ENCODE measurements at places on chromosomes 12 and 14. TPM values are rescaled to one million over a fixed set of nuclear protein-coding genes. Genes with fewer than 3 reads are reported as not detected.

DNA sequence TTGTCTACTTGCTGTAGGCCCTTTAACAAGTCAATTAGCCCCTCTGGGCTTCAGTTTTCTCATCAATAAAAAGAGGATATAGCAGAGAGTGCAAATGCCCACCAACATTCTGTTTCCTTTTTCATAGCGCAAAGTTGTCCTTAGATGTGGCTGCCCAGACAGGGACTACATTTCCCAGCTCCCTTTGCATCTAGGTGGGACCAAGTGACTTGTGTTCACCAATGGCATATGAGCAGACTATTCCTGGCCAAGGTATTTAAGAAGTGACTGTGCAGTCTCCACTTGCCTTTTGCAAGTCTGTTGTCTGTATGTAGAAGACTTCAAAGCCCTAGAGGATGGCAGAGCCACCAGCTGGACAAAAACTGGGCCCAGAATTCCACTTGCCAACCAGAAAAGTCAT, 59.7 kb downstream of the DAO start:
- H3K4me3 ChIP-seq = no peak overlapping the region
- no peak overlapping the region for H3K27ac ChIP-seq
- no peaks in the 10 kb centered on the region for H3K36me3 ChIP-seq
- no peaks in the 10 kb centered on the region for H3K4me1 ChIP-seq
- H3K27me3 ChIP-seq = no peaks in the 10 kb centered on the region
- peak; percentile 53 for DNase-seq

- no peak overlapping the region for H3K4me3 ChIP-seq
- H3K27me3 ChIP-seq = no peaks in the 10 kb centered on the region
- peak overlapping the region; percentile 93 for H3K27ac ChIP-seq
- H3K36me3 ChIP-seq = no peaks in the 10 kb centered on the region
- peak; percentile 92 for DNase-seq
These were observed 7.7 kb upstream of the INF2 start for GRCh38 chr14:104681689-104682074.

DNA sequence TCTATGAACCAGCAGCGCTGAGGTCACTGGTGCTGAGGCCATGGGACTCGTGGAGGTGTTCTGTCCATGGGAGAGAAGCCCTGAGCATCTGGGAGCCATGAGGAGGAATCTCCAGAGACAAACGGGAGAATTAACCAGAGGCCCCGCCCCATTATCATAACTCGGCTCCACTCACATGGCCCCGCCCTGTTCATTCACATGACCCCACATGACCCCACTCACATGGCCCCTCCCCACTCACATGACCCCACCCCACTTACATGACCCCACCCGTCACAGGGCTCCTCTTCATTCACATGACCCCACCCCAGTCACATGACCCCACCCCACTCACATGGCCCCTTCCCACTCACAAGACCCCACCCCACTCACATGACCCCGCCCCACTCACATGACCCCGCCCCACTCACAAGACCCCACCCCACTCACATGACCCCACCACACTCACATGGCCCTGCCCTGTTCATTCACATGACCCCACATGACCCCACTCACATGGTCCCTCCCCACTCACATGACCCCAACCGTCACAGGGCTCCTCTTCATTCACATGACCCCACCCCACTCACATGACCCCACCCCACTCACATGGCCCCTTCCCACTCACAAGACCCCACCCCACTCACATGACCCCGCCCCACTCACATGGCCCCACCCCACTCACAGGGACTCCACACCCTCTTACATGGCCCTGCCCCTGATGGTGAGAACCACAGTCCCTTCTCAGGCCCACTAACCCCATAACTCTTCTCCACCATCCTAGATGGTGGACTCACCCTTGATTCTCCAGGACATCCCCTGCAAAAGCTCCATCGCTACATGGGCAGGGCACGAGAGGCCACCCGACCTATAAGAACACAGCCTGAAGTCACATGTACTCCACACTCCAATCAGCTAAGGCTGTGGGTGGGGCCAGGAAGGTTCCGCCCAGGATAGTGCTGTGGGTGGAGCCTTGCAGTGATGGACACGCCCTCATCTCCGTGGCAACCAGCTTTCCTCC, 151.1 kb upstream of the SFSWAP start:
- H3K4me1 ChIP-seq = no peaks in the 10 kb centered on the region
- H3K4me3 ChIP-seq = no peak overlapping the region
- H3K27ac ChIP-seq = no peak overlapping the region

- no peaks in the 10 kb centered on the region for H3K27me3 ChIP-seq
- H3K4me1 ChIP-seq = peaks cover 27% of the 10 kb centered on the region
- H3K27ac ChIP-seq = peak overlapping the region; percentile 74
- peak overlapping the region; percentile 1 for H3K4me3 ChIP-seq
These were observed 15.6 kb downstream of the ACVRL1 start for GRCh38 chr12:51922762-51923505.

GTF2H3 gene
- 4.6 TPM for total RNA-seq

- no peaks in the 10 kb centered on the region for H3K4me1 ChIP-seq
- no peaks in the 10 kb centered on the region for H3K36me3 ChIP-seq
- H3K27ac ChIP-seq = no peak overlapping the region
- no peak overlapping the region for H3K4me3 ChIP-seq
These were observed 128.0 kb upstream of the PLXNC1 start for GRCh38 chr12:94020335-94020734.

GRCh38 chr12:51188359-51189051, 15.6 kb upstream of the TFCP2 start:
- H3K4me3 ChIP-seq = no peak overlapping the region
- no peaks in the 10 kb centered on the region for H3K27me3 ChIP-seq
- H3K4me1 ChIP-seq = no peaks in the 10 kb centered on the region
- peaks cover 32% of the 10 kb centered on the region for H3K36me3 ChIP-seq
- no peak overlapping the region for H3K27ac ChIP-seq

C12orf54 gene
- not detected for total RNA-seq

DNA sequence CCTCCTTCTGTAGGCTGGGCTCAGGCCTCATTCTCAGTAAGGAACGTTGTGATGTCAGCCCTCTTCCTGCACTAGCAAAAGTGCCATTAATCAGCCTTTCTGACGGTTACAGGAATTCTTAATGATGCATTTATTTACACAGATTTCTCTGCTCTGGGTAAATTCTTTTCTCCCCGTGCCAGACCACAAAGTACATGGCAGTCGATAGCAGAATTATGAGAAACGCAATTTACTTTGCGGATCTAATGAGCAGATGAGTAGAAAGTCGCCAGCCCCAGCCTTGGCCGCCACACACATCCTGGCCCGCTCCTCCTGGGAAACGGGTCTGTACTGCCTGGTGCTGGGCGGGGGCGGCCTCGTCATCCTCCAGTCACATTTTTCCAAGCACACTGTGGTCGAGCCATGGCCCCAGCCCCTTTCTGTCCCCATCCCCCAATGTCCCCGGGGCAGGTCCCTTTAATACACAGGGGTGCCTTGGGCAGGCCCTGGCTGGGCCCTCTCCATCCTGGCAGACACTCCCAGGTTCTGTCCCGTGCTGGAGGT, 25.9 kb downstream of the NOC4L start:
- H3K4me3 ChIP-seq = no peak overlapping the region
- no peaks in the 10 kb centered on the region for H3K36me3 ChIP-seq
- no peak overlapping the region for H3K27ac ChIP-seq
- peak; percentile 59 for DNase-seq

GRCh38 chr14:82987502-82988124, 1454.0 kb upstream of the SEL1L start:
- H3K4me1 ChIP-seq = no peaks in the 10 kb centered on the region
- H3K36me3 ChIP-seq = no peaks in the 10 kb centered on the region
- H3K27me3 ChIP-seq = no peaks in the 10 kb centered on the region
- no peak overlapping the region for H3K4me3 ChIP-seq
- H3K27ac ChIP-seq = no peak overlapping the region

GRCh38 chr12:54704202-54704601, 56.0 kb upstream of the DCD start:
- no peak overlapping the region for H3K27ac ChIP-seq
- H3K4me3 ChIP-seq = no peak overlapping the region
- DNase-seq = no peak
- no peaks in the 10 kb centered on the region for H3K36me3 ChIP-seq

ZDHHC22 gene
- 0.18 TPM for total RNA-seq

GRCh38 chr14:33979613-33980276, 28.9 kb upstream of the EGLN3 start:
- no peaks in the 10 kb centered on the region for H3K27me3 ChIP-seq
- no peaks in the 10 kb centered on the region for H3K36me3 ChIP-seq
- no peak for DNase-seq
- H3K4me3 ChIP-seq = no peak overlapping the region
- no peak overlapping the region for H3K27ac ChIP-seq
- H3K4me1 ChIP-seq = no peaks in the 10 kb centered on the region

CCDC197 gene
- not detected for total RNA-seq

RFX4 gene
- not detected for total RNA-seq

- DNase-seq = no peak
- no peak overlapping the region for H3K4me3 ChIP-seq
- H3K4me1 ChIP-seq = no peaks in the 10 kb centered on the region
- H3K27me3 ChIP-seq = no peaks in the 10 kb centered on the region
- H3K27ac ChIP-seq = no peak overlapping the region
These were observed 100.0 kb downstream of the CCDC91 start for GRCh38 chr12:28290262-28290661.

GRCh38 chr12:122022393-122023338, 982 bp downstream of the BCL7A start:
- peak; percentile 31 for DNase-seq
- H3K27me3 ChIP-seq = no peaks in the 10 kb centered on the region
- H3K36me3 ChIP-seq = no peaks in the 10 kb centered on the region
- peaks cover 29% of the 10 kb centered on the region for H3K4me1 ChIP-seq

GPR135 gene
- 0.89 TPM for total RNA-seq

FGD4 gene
- 104 TPM for total RNA-seq

GNB3 gene
- 0.89 TPM for total RNA-seq

DNA sequence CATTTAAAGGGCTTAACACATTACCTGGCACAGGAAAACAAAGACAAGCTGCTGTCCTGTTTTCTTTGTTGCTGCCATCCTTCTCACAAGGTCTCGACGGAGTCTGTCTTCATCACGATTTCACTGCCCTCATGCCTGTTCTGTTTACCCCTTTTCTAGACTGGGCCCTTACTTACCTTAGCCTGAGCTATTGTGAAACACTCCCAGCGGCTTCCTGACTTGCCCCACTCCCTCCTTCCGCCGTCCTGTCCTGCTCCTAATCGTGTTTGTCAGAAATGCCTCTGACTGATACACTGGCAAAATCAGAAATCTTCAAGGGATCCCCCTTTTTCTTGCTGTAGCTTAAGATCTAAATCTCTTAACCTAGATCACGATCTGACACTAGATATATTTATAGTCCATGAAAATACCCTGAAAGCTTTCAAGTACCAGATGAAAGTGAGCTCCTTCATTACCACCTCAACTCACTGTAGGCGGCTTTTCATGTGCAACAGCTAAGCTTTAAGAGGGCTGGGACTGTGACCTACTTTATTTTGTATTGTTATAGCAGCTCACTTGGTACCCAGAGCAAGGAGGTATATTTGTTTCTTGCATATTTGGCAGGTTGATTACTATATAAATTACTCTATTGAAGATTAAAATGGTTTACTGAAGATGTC, 32.1 kb downstream of the TECPR2 start:
- DNase-seq = no peak
- no peaks in the 10 kb centered on the region for H3K27me3 ChIP-seq
- H3K4me1 ChIP-seq = peaks cover 8% of the 10 kb centered on the region
- peaks cover 7% of the 10 kb centered on the region for H3K36me3 ChIP-seq
- H3K4me3 ChIP-seq = no peak overlapping the region

- no peak overlapping the region for H3K27ac ChIP-seq
- H3K27me3 ChIP-seq = no peaks in the 10 kb centered on the region
- no peaks in the 10 kb centered on the region for H3K36me3 ChIP-seq
- H3K4me1 ChIP-seq = peaks cover 76% of the 10 kb centered on the region
- no peak overlapping the region for H3K4me3 ChIP-seq
These were observed 88.1 kb downstream of the PPP2R5C start for GRCh38 chr14:101849640-101850039.

ANKRD33 gene
- total RNA-seq = not detected

DNA sequence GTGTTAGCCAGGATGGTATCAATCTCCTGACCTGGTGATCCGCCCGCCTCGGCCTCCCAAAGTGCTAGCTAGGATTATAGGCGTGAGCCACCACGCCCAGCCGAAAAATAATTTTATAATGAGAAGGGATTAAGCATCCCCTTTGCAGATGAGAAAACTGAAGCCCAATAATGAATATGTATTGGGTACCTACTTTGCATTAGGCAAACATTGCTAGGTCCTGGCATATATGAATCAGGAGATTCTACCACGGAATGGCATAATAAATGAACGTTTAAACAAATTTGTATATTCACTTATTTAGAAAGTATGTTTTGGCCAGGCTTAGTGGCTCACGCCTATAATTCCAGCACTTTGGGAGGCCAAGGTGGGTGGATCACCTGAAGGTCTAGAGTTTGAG, 32.4 kb downstream of the TULP3 start:
- no peak overlapping the region for H3K4me3 ChIP-seq
- H3K27ac ChIP-seq = no peak overlapping the region
- H3K4me1 ChIP-seq = no peaks in the 10 kb centered on the region
- no peaks in the 10 kb centered on the region for H3K27me3 ChIP-seq
- peaks cover 82% of the 10 kb centered on the region for H3K36me3 ChIP-seq

- H3K27me3 ChIP-seq = no peaks in the 10 kb centered on the region
- DNase-seq = no peak
- peaks cover 12% of the 10 kb centered on the region for H3K4me1 ChIP-seq
- H3K36me3 ChIP-seq = no peaks in the 10 kb centered on the region
These were observed 75.9 kb downstream of the NINJ2 start for GRCh38 chr12:587132-588023.
